ENCODE measurements at places on chromosomes 1 and 21.

DNA sequence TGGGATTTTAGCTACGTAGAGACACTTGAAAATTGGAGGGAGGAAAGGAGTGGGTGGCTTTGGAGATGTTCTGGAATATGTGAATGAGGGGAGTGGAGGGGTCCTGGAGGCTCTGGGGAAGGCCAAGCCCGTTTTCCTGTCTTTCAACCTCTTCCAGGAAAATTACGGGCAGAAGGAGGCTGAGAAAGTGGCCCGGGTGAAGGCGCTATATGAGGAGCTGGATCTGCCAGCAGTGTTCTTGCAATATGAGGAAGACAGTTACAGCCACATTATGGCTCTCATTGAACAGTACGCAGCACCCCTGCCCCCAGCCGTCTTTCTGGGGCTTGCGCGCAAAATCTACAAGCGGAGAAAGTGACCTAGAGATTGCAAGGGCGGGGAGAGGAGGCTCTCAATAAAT lies 442 bp upstream of the RUSC1 start:
- DNase-seq = no peak

DNA sequence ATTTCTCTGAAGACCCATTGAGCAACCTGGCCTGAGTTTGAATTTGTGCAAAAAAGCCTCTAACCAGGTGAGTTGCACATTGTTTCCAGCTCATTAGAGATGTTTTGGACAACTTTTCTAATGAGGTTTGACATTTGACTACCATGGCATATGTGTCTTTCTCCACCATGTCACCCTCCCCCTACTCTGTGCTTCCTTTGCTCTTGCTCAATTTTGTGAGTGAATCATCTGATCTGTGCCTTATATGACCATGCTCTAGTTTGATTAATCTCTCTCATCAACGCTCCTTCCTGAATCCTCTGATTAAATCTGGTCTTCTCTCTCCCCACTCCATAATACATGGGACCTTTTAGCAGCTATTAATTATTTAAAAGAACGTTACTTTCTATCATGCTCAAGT lies 144.8 kb upstream of the SAMSN1 start:
- no peak for DNase-seq

- no peak for DNase-seq
These were observed 147.6 kb upstream of the TIAM1 start for GRCh38 chr21:31491617-31492016.

DNA sequence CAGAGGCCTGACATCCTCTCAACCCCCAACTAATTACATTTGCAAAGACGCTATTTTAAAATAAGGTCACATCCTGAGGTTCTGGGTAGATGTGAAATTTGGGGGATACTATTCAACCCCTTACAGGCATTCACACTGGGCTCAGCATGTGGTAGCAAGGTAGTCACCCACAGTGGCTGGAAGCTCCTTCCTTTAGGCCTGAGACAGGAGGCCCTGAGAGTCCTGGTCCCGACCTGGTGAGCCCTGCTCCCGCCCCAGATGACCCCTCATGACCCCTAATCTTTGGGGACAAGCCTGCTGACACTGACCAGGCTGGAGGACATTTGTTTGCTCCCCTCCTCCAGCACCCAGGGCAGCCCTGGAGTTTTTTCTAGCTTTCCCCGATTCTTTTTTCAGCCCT lies 225.9 kb downstream of the DYRK1A start:
- no peak for DNase-seq
